NCI-H2171 (cell line): ENCODE measurements at places on chromosomes 7 and 10.
A peak's percentile ranks its signal among the peaks of the same experiment; 100 is the strongest.

DNA sequence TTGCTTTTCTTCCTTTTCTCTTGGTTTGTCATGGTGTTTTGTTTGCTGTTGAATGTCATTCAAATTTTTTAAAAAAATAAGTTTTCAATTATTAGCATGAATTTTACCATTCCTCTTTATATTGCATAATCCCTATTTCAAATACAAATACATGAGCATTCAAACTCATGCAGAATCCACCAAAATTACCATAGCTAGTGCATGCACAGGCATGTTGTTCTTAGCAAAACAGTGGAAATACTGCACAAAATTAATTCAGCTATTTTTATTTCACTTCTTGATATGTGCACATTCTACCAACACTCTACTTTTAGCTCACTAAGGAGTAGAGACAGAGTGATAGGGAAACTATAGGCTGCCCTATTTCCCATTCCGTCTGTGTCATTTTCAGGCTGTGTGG, 670.1 kb upstream of the LRRN3 start:
- no peak for DNase-seq

DNA sequence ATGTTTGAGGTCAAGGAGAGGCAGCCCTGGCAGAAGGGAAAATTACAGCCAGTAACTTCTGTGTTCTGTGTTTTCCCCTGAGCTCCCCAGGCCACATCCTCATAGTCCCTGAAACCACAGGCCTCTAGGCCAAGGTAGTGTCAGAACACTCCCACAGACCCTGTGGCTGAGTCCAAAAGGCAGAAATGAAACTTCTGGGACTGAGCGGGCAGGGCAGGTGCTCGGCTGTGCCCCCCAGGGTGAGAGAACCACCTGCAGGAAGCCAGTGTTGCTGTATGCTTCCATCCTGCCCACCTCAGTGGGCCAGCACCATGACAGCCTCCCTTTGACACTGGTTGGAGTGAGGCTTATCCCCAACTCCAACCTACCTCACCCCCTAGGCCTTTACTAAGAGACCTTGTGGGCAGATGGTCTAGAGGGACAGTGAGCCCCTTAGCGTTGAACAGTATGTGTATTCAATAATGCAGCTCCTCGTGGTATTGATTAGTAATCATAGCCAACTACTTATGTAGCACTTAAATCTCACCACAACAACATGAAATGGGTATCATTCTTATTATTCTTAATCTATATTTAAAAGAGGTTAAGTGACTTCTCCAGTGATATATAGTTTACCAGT, 30.3 kb downstream of the PIK3CG start:
- no peak for DNase-seq

DNA sequence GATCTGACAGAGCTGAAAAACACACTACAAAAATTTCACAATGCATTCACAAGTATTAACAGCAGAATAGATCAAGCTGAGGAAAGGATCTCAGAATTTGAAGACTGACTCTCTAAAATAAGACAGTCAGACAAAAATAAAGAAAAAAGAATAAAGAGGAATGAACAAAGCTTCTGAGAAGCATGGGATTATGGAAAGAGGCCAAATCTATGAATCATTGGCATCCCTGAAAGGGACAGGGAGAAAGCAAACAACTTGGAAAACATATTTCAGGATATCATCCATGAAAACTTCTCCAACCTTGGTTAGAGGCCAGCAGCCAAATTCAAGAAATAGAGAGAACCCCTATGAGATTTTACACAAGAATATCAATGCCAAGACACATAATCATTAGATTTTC, 804.8 kb upstream of the IGFBP3 start:
- DNase-seq: no peak

GRCh38 chr7:111855842-111856227, 293.5 kb upstream of the IMMP2L start:
- DNase-seq: peak; percentile 15

GRCh38 chr7:49279891-49280290, 355.5 kb downstream of the CDC14C start:
- DNase-seq: no peak

DNA sequence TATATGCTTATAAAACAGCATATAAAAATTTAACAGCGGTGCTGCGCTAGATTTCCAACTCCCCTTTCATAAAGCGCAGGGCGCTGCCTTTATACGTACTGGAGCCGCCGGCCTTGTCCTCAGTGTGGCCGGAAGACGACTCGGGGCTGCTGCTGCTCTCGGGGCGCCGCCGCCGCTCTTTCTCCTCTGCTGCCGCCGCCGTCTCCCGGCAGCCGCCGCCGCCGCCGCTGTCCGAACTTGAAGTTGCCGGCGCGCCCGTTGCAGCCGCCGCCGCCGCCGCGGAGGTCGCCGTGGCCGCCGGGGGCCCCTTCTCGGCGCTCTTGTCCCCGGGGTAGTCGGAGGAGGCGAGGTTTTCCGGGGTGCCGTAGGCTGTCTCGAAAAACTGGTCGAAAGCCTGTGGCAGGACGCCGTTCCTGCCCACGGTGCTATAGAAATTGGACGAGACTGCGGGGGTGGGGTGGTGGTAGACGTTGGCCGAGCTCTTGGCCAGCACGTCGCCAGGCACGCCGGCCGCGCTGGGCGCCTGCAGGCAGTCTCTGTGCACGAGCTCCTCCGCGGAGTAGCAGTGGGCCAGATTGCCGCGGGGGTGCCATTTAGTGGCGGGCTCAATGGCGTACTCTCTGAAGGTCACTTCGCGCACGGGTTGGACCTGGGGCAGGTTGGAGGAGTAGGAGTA, 557 bp downstream of the HOXA11 start:
- DNase-seq: peak; percentile 25

DNA sequence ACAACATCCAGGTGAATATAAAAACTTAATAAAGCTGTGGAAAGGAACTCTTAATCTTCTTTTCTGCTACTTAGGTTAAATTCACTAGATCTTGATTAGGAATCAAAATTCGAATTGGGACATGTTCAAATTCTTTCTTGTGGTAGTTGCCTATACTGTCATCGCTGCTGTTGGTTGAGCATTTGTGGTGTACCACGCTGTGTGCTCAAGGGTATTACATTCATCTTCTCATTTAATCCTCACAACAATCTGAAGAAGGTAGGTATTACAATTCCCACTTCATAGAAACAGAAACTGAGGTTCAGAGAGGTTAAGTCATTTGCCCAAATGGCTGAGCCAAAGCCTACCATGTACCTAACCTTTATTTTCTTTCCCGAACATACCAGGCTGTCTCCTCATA, 39.9 kb upstream of the CC2D2B start:
- DNase-seq: no peak

GRCh38 chr7:116316838-116317628, 106.7 kb downstream of the TES start:
- DNase-seq: no peak

DNA sequence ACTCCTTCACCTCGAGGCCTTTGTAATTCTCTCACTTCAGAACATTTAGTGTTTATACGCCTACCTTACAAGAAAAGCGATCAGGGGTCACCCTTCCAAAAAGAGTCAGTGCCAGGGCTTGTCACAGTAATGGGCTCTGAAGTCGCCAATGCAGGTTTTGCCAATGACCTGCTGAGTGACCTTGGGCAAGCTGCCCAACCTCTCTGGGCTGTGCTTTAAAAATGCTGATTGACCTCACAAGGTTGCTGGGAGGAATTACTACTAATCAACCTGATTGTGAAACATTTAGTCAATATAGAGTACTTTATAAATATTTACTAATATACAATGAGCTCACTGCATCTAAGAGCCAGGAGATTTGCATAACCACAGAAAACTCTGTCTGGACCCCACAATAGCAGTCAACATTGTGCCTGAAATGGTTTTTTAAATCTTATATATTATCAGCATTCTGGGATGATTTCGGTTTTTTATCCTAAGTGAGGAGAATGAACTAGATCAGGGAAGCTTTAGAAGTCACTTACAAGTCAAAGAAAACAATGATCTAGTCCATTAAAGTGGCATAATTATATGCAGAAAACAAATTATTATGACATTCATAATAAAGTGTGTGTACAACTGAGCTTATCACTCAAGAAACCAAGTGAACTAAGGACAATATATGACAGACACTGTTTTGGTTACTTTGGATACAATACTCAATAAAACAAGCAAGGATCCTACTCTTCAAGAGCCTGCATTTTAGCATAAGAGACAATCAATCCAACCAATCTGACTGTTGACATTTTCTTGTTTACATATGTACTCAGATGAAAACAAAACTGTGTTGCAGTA, 290.5 kb downstream of the SORCS1 start:
- no peak for DNase-seq

- DNase-seq: no peak
Observed at GRCh38 chr10:26911811-26912461, 51.2 kb upstream of the ABI1 start.

- DNase-seq: no peak
Observed at GRCh38 chr10:63260860-63261251, 127.7 kb downstream of the NRBF2 start.

- no peak for DNase-seq
Observed at GRCh38 chr10:18094793-18095192, 45.4 kb upstream of the CACNB2 start.

DNA sequence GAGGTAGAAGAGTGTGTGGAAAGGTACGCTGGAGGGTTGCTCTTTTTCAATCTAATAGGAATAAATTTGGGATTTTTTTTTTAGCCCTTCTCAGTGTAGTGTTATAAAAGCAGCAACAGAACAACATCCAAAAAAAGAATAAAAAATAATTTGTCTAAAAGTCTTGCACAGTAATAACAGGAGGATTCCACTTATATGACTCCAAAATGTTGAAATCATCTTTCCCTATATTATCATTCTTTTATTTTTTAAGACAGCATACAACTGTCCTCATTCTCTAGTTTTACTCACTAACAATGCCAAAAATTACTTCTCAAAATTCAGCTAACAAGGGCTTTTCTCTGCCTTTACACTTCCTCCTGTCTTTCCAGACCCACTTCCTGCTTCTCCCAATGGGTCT, 27.8 kb downstream of the IL2RA start:
- no peak for DNase-seq

- no peak for DNase-seq
Observed at GRCh38 chr10:2891073-2891769, 176.1 kb upstream of the PFKP start.

- peak; percentile 97 for DNase-seq
Observed at GRCh38 chr7:37832194-37832593, 16.2 kb upstream of the NME8 start.

DNA sequence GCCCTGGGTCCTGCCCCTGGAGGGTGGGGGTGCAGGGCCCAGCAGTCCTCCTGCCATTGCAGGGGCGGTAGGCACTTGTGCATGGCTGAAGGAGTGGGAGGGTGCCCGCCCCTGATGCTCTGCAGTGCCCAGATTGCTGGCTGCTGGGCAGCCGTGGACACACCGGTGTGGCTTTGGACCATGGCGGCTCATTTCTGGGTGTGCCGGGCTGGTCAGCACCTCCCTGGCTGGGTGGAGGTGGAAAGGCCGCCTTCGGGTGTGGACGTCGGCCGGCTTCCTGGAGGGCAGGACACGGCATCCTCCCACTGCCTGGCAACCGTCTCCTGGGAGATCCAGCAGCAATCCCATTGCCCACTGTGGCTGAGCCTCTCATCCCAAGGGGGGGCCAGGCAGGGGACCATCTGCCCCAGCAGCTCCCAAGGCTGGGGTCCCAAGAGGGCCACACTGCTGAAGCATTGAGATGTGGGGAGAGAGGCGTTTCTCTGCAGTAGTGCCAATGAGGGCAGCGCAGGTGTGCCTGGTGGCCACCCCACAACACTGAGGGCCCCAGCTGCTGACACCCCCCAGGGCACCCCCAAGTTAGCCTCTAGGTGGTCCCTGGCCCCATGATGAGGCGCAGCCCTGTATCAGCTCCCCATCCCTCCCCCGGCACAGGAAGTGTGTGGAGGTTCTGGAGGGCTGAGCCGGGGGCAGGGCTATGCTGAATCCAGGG, 12.9 kb downstream of the TTYH3 start:
- DNase-seq: no peak

GRCh38 chr10:91378061-91378460, 32.1 kb upstream of the HECTD2 start:
- no peak for DNase-seq

DNA sequence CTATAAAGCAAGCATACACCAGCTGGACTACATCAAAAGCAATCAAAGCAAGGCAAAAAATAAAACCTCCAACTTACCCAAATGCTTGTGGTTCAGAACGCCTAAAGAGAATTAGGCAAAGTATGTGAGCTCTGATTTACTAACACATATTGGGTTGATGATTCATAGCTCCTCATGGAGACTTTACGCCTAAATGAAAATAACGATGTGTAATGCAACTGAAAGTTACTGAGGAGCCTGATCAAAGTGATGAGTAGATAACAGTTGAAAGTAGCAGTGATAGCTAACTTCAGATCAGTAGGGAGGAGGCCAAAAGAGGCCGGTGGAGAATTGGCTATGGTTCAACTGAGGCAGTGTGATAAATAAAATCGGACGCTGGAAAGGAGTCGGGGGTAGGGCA, 85.0 kb downstream of the MPP7 start:
- no peak for DNase-seq

DNA sequence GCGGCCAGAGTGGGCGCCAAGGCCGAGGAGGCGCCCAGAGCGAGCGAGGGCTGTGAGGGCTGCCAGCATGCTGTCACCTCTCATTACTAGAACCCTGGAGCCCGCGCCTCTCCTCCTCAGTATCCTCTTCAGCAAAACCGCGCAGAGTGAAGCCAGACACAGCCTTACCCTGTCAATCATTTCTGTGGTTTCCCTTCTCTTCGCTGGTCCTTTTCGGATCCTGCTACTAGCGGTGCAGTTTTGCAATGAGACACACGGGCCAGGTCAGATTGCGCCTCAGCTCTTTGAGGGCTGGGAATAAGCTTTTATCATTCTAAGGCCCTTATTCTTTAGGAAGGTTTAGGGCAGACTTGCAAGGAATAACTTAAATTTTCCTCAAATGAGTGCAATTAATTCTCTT, 55.5 kb upstream of the FAM171A1 start:
- DNase-seq: no peak

- no peak for DNase-seq
Observed at GRCh38 chr7:46681865-46682503, 760.9 kb upstream of the IGFBP3 start.

DNA sequence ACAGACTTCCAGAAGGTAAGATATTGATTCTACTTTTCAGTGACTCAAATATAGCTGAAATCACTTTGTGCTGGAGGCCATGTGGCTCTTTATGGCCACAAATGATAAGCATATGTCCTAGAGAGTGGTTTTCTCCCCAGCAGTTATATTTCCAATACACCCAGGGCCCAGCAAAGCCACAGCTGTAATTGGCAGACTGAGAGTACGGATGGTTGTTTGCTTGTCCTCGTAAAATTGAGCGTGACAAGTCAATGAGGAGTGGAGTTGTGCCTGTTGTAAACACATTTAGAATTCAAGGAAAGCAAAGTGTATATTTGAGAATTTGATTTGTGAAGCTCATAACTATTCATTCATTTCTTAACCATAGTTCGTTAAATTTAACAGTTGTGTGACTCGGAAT, 201.8 kb downstream of the LHFPL3 start:
- DNase-seq: no peak

- DNase-seq: no peak
Observed at GRCh38 chr7:3575753-3576531, 274.9 kb downstream of the SDK1 start.

- DNase-seq: no peak
Observed at GRCh38 chr7:70812511-70812910, 319.4 kb upstream of the GALNT17 start.

- DNase-seq: peak; percentile 1
Observed at GRCh38 chr7:27689591-27690164, 27.0 kb upstream of the HIBADH start.

- DNase-seq: no peak
Observed at GRCh38 chr7:116705419-116705818, 33.4 kb downstream of the MET start.
